ENCODE measurements at places on chromosomes 16 and 17.

DNA sequence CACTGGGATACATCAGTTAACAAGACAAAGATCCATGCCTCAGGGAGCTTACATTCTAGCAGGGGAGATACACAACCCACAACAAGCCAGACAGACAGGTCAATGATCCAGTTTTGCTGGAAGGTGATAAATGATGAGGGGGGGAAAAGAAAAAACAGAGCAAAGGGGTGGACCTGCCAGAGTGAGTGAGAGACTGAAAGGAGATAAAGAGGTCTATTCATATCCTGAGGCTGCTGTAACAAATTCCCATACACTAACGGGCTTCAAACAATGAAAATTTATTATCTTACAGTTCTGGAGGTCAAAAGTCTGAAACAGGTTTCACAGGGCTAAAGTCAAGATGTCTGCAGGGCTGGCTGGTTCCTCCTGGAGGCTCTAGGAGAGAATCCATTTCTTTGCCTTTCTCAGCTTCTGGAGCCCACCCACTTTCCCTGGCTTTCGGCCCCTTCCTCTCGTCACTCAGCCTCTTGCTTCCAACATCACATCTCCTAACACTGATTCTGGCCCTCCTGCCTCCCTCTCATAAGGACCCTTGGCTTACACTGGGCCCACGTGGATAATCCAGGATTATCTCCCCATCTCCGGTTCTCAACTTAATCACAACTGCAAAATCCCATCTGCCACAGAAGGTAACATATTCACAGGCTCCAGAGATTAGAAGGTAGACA, 81.5 kb downstream of the GAS7 start:
- DNase-seq, result no peak

- DNase-seq, result no peak
Measured at GRCh38 chr17:81056312-81056711, 21.4 kb downstream of the BAIAP2 start.

DNA sequence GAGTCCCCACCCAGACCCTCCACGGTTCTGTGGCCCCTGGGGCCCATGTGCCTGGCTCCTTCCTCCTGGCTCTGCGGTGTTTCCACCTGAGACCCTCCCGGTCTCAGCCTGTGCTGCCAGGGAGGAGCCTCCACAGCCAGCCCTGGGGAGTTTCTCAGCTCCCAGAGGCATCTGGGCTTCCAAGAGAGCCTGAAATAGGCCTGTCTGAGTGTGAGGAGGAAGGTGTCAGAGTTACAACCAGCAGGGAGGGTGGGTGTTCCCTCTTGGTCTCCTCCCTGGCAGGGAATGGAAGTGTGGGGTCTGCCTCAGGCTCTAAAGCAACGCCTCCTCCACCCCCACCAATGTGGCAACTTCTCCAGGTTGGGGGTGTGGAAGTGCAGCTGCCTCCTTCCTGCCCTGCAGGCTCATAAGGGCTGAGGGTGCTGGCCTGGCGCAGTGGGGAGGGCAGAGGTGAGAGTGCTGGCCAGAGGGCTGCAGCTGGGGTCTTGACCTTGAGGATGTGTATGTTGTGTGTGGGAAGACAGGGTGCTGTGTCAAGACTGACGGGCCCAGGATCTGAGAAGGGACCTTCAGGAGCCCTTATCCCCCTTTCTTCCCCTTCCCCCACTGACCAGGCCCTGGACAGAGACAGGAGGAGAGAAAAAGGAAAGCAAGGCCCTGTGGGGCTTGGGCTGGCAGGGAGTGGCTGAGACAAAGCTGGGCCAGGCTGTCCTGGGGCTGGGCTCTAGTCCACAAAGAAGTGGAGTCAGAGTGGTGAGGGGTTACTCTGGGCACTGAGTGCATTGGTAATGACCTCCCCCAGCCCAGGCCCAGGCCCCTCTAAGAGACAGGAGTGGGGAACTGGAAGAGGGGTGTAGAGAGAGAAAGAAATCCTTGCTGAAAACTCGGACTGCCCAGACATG, 2.4 kb downstream of the CYGB start:
- DNase-seq, result no peak

DNA sequence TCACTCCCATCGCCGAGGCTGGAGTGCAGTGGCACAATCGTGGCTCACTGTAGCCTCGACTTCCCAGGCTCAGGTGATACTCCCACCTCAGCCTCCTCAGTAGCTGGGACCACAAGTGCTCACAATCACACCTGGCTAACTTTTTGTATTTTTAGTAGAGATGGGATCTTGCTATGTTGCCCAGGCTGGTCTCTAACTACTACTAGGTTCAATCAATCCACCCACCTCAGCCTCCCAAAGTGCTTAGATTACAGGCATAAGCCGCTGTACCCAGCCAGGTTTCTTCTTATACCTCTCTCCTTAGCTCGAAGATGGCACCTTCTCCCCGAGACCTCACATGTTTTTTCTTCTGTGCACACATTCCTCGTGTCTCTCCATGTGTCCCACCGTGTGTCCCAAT, 3.0 kb downstream of the TSPAN10 start:
- no peak for DNase-seq

DNA sequence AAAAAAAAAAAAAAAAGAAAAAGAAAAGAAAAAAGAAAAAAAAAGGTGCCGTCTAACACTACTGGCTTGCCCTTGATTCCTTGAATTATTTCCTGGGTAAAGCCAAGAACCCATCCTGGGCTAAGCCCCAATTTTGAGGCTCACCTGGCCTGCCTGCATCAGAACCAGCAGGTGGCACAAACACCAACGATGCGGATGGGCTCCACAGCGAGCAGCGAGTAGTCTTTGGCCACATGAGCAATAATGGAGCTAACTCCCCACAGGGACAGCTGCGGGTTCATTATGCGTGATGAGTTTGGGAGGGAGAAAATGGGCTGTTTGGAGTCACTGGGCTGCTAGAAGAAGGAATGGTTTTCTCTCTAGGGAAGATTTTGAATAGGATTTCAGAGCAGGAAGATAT, 91.1 kb downstream of the ASIC2 start:
- DNase-seq, result no peak

- DNase-seq, result no peak
Measured at GRCh38 chr16:8739989-8740704, 57.3 kb downstream of the TMEM186 start.

- DNase-seq, result no peak
Measured at GRCh38 chr17:59892251-59892923, 356 bp downstream of the TUBD1 start.

- DNase-seq, result no peak
Measured at GRCh38 chr16:78789561-78789960, 690.1 kb downstream of the WWOX start.

DNA sequence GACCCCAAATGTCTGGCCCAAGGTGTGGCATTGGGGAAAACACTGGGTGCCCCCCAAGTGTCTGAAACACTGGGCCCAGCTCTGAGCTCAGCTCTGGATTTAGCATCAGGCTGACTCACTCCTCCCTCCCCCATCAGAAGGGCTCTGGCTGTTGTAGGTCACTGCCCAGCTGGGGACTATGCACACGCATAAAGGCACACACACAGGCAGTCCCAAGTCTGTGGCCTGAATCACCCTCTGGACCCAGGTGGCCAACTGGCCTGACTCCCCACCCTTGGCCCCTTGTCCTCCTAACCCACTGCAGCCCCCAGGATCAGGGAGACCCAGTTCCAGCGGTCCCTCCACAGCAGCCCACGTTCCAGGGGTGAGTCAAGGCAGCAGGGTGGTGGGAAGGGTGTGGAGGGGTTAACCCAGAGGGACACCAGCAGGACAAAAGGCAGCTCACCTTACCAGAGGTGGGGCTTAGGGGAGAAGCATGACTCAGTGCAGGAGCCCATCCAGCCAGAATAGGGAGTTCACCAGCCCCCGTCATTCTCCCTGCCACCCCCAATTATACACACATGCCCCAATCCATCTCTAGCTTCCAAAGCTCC, 47.0 kb downstream of the MYO18A start:
- no peak for DNase-seq

DNA sequence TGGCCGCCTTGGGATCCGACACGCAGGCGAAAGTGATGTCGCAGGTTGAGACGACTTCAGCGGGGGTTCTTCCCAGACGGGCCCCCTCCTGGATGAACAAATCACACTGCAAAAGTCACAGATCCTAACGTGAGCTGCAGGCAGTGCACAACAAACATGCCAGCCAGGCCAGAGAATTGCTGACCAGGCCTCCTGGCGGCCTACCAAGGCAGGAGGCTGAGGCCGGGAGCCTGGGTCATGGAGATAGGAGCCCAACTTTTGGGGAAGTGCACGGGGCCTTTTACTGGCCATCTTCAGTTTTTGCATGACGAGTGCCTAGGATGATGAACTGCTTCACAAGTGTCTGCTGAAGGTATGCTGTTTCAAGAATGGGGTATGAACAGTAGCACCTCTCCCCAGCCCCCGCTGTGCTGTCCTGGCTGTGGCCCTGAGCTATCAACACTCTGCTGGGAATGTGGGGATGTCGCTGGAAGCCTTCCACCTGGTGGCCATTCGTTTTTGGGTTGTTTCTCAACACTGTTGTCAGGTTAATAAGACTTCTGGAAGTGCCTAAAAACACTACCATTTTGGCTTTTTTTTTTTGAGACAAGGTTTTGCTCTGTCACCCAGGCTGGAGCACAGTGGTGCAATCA, 12.2 kb upstream of the ROGDI start:
- no peak for DNase-seq

DNA sequence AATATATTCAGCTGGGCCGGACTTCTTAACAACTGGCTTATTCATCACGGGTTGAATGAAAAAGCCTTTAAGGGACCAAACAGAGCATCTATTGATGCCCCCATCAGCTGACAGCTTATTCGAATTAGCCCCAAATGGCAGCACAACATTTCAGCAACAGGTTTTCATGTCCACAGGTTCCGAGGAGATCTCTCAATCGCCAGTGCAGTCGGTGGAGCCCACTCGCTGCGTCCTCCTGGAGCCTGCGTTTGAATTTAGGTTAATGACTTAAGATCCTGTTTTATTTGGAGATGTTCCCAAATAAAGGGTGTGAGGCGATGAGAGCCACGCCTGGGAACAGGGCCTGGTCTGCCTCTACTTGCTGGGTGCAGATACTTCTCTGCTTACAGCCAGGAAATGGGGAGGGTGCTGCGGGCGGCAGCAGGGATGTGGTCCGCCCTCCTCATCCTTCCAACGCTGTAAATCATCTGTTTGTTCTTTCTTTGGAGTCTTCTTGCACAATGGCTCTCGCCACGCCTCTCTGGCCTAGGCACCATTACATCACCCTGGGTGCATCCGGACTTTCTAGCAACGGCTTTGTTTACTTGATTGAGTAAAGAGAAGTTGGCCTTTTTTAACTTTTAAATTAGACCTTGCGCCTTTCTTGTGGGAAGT, 22.6 kb downstream of the NDE1 start:
- peak; percentile 74 for DNase-seq

DNA sequence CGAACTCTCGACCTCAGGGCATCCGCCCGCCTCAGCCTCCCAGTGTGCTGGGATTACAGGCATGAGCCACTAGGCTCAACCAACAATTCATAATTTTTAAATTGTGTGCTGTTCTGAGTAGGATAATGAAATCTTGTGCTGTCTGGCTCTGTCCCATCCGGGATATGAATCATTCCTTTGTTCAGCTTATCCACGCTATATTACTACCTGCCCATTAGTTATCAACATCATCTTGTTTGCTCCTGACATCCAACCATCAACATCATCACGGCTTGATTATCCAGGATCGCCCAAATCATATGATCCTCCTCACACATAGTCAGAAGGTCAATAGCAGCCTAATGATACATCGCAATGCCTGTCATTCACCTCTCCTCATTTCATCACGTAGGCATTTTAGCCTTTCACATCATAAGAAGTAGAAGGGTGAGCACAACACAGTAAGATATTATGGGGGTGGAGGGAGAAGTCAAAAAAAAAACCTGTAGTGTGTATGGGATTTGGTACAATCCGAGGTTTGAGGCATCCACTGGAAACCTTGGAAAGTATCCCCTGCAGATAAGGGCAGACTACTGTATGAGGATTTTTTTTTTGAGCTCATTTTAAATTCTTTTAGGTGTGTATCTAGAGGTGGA, 77.0 kb upstream of the SIAH1 start:
- DNase-seq, result no peak

- DNase-seq, result no peak
Measured at GRCh38 chr17:55248077-55248476, 16.7 kb upstream of the HLF start.

GRCh38 chr17:47822785-47823184, 1.2 kb upstream of the OSBPL7 start:
- no peak for DNase-seq

DNA sequence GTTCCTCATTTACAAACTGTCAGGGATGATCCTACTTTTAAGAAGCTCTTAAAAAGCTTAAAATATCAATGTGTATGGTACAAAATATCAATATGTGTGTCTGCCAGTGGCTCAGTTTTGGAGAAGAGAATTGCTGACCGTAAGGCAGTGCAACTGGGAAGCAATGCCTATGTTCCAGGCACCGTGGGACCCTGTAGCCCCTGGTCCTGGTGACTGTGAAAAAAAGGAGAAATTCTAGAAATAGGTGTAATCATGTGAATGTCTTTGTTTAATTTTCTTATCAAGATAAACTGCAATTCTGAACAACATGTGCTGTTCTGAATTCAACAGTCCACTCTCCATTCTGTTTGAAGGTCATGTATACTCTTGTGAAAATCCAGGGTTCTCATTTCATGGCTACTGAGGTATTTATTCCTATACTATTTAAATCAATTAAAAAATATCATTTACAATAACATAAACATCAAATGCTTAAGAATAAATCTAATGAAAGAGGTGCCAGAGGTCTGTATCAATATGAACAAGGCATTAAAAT, 9.4 kb upstream of the HP start:
- DNase-seq, result no peak
